ENCODE measurements at places on chromosomes 3 and 15.

DNA sequence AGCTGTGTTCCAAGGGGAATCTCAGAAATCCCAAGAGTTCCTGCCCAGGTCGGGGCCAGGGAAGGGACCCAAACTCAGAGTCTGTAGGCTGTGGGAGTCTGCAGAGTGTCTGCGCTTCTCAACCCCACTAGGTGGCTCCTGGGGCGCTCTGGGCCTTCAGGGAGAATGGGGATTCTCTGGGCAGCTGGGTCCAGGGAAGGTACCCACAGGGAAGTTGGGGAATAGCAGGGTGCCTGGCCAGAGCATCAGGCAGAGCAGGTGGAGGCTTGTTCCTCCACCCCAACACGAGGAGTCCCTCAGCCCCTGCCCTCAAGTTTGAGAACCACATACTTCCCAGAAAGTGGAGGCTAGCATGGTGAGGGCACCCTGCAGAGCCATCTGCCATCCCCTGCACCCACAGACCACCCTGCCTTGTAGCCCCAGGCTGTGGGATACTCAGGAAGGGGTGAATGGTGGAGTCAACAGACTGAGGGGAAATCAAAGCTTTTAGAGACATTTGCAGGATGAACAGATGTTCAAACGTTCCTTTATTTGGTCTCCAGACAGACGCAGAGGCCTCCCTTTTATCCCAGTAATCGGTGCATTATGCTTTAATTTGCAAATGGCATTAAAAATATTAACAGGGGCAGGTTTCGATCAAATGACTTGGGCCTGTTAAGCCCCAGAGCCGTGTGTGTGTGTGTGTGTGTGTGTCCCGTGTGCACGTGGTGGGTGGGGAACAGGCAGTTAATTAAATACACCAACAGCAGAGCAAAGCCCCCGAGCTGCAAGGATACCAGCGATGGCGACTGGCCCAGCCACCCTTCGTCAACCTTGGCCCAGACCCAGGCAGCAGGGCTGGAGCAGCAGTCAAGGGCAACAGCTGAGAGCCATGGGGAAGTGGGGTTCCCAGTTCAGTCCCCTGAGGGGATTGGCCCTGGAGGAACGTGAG is 57.7 kb downstream of the DNAJB8 start:
- DNase-seq: peak; percentile 56

DNA sequence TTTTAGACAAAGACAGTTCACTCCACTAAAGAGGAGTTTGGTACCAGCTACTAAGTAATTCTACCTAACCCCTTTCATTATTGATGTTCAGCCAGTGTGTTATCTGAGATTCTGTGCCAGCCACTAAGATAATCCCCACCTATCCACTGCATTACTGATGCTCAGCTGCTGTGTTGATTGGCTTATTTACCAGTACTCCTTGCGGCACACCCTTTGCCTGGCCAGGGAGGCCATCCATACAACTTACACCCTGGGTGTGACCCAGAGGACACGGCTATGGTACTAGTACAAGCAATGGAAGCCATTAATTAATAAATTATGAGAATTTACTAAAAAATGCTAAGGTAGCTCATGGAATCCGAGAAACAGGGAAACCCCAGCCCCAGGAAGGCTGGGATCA is 290.7 kb upstream of the CTNNB1 start:
- DNase-seq: no peak

DNA sequence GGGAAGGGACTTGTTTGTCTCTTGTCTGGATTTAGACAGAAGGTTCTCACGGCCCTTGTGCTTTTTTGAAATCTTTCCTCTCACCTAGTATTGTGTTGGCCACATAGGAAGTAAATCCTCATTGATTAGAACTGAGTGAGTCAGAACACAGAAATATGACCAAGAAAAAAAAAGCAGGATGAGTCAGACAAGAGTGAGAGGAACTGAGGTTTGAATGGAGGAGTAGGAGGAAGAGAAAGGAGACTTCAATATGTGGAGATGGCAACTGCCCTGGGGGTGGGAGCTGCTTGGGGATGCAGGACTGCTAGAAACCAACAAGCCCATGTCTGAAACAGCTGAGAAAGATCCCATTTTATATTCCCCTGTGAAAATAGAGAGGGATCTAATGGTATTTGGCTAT is 194.1 kb upstream of the ZBTB20 start:
- no peak for DNase-seq

DNA sequence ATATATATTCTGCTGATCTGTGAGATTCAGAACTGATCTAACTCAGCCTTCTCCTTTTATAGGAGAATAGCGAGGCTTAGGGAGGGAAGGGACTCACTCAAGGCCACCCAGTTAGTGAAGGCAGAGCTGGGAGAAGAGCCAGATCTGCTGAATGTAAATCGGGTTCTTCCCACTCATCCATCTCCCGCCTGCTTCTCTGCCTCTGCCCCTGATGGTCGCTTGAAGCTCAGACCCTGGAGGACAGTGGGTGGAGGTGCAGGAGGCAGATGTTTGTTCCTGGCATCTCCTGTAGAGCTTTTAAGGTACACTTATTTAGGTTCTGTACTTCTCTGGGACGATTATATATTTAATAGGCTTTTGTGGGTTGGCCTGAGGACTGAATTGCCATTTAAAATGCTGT is 4.3 kb downstream of the PDIA5 start:
- peak; percentile 71 for DNase-seq

DNA sequence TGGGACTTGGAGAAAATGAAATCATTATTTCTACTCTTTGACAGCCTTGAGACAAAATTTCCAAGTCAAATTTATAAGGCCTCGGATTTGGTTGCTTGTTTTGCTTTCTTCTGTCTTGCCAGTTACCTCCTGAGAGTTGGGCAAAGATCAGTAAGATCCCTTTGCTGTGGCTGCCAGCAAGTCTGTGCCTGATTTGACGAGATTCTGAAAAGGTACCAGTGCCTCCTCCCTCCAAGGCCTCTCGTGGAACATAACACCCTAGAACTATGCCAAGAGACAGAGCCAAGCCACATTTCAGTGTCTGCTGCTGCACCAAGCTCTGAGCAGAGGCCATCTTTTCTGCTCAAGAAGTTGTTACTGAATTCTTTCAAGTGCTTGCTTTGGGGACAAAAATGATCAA is 61.0 kb downstream of the GTPBP8 start:
- no peak for DNase-seq

- DNase-seq: no peak
Observed at GRCh38 chr3:141440942-141441341, 45.9 kb upstream of the RASA2 start.

GRCh38 chr3:70990723-70991122 is 592.8 kb downstream of the FOXP1 start:
- DNase-seq: no peak

DNA sequence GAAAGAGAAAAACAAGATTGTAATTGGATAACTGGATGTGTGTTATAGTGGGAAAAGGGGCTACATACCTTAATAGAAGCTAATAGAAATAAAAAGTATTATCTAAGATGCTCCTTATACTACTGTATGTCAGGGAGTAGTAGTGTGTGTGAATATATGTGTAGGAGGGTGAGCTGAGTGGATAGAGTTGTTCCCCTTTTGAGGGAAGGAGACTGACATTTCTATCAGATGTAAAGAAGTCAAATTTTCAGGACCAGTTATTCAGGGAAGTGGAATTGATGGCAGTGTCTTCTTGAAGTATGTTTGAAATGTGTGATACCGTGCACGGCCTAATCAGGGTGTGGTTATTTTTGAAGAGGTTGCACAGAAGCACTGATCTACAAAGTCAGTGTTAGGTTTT is 49.1 kb downstream of the PCOLCE2 start:
- DNase-seq: no peak
